ENCODE measurements at places on chromosomes 1 and 21.

GRCh38 chr1:17149771-17150170, 30.5 kb upstream of the PADI2 start:
- DNase-seq = no peak

- DNase-seq = no peak
These were observed 51.3 kb downstream of the ZNHIT6 start for GRCh38 chr1:85656948-85657347.

DNA sequence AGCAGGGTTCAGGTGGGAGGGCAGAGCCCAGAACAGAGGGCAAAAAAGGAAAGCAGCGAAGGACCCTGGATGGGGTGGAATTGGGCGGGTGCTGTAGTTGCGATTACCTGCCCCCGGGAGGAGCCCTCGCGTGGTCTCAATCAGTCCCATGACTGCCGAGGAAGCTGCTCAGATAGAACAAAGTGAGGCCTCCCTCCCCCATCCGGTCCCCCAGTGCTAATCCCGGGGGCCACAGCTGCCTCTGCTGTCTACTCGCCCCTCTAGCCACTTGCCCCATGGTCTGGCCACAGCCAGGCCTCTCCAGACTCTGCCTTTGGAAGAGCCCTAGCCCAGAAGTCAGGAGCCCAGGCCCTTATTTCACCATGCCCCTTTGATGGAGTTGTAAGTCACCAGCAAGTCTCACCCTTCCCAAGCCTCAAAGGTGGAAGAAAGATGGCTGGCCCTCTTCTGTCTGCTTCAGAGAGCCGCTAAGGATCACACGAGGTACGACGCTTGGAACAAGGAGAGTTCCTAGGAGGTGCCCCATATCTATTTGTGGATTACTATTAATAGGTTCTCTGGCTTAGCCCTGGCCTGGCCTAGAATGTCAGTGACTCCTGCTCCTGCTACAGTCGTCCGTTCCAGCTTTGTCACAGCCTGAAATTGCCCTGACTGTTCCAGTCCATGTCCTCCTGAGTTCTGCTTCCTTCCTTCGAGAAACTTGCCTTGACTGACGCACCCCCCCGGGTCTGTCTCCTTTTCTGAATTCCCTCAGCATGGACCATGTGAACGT, 16.4 kb downstream of the ECHDC2 start:
- no peak for DNase-seq

- DNase-seq = no peak
These were observed 101.1 kb downstream of the NPHP4 start for GRCh38 chr1:5891137-5891536.

DNA sequence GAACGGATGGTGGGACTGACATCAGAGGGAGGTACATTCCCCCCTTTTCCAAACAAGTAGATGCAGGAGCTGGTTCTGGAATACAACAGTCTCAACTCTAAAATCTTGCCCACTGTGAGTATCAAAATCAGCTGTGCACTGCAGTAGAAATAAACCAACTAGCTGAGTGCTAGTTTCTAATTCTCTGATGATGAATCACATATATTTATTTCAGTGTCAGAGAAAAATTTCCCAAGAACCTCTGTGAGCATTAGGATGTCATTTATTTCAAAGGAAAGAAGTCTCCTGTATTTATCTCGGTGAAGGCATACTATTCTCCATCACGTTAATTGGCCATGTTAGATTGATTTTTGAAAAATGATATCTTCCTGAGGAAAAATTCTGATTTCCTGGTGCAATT, 67.1 kb downstream of the LHX9 start:
- DNase-seq = no peak

DNA sequence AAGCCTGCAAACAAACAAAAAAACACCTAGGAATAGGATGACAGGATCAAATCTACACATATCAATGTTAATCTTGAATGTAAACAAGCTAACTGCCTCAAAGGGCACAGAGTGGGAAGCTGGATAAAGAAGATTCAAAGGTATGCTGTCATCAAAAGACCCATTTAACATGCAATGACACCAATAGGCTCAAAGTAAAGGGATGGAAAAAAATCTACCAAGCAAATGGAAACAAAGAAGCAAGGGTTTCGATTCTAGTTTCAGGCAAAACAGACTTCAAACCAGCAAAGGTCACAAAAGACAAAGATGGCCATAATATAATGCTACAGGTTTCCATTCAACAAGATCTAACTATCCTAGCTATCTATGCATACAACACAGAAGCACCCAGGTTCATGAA, 16.2 kb upstream of the OR2T10 start:
- no peak for DNase-seq

DNA sequence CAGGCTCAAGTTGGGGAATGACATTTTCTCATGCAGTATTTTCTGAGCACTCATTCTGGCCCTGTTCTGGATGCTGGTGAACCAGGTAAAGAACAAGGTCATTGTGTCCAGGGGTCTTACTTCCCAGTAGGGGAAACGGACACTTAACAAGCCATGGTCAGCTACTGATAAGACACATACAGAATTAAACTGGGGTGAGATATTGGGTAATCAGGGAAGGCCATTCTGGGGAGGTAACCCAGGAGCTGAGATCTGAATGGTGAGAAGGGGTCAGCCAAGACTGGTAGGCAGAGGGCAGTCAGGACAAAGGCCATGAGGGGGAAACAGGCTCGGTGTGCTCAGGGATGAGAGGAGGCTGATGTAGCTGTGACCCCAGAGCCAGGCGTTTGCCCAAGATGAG, 45.8 kb downstream of the RPS6KA1 start:
- DNase-seq = no peak

- peak; percentile 83 for DNase-seq
These were observed 16.5 kb upstream of the AGTRAP start for GRCh38 chr1:11719313-11720032.

DNA sequence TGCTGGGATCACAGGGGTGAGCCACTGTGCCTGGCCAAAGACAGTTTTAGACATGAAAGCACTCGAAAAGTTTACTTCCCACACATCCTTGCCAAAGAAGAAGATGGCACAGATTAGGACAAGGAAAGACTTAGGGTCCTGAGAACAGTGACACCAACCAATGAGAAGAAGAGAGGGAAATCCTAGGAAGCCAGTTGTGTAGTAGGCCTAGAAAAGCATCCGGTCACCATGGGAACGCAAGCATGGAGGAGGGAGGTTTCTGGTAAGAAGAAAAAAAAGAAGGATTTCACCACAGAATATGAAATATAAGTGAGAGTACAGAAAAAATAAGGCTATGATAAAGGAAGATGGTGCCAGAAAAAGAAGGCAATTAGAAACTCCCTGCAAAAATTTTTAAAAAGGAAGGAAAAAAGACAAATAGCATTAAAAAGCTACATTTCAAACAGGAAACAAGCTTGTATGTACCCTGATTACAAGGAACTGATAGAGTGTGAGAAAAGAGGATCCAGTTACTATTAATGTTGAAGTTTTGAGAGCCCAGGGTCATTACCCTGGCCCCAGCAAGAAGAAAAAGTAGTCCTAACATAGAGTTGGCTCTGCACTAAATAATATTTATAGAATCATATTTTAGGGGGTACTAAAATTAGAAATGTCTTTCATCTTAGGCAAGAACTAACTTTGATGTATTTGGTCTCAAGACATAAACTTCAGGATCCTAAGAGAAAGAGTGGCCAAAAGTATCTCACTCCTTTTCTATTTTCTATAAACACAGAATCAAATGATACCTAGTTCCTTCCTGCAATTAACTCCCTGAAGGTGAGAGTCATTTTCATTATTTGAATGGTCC, 16.1 kb downstream of the DIPK1A start:
- DNase-seq = no peak

DNA sequence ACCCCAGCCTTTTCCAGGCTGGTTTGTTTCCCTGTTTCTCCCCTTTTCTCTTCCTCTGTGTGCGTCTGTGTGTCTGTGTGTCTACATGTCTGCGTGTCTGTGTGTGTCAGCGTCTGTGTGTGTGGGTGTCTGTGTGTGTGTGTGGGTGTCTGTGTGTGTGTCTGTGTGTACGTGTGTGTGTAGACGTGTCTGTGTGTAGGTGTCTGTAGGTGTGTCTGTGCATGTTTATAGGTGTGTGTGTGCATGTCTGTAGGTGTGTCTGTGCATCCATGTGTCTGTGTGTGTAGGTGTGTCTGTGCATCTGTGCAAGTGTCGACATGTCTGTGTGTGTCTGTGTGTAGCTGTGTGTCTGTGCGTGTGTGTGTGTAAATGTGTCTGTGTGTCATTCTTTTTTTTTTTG, 3.3 kb downstream of the TTLL10 start:
- no peak for DNase-seq

Data from femur (tissue), 1 donor.